A549 (cell line): ENCODE measurements at places on chromosomes 16 and 17. TPM values are rescaled to one million over a fixed set of nuclear protein-coding genes. Genes with fewer than 3 reads are reported as not detected.

DNA sequence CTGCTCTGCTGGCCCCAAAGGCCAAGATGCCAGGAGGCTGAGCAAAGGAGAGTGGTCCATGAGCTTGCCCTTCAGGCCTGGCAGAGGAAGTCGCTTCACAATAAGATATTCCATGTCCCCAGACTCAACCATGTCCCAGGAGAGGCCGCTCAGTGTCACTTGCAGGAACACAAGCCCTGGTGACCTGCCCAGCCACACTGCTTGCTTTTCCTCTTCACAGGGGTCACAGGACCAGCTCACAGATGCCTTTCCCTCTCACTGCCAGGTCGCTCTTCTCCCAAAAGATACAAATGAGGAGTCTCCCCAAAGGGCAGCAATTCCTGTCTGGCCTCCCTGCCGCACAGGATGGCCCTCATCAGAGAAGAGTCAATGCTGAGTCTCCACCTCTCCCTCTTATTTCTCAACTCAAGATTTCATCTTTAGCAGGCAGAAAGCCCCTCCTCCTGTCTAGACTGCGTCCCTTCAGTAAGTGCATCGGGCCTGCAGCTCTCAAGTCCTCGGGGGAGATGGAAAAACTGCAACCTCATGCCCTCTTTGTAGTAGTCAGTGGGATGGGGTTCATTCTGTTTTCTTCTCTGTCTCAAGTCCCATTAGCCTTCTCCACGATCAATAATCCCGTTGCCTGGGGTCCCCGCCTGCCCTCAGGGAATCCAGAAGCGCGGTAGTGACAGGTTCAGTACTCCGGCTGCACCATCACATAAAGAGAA is 5.0 kb downstream of the JUP start:
- DNase-seq = peak; percentile 63

GRCh38 chr16:13935408-13935807 is 15.5 kb downstream of the ERCC4 start:
- DNase-seq = no peak

DNA sequence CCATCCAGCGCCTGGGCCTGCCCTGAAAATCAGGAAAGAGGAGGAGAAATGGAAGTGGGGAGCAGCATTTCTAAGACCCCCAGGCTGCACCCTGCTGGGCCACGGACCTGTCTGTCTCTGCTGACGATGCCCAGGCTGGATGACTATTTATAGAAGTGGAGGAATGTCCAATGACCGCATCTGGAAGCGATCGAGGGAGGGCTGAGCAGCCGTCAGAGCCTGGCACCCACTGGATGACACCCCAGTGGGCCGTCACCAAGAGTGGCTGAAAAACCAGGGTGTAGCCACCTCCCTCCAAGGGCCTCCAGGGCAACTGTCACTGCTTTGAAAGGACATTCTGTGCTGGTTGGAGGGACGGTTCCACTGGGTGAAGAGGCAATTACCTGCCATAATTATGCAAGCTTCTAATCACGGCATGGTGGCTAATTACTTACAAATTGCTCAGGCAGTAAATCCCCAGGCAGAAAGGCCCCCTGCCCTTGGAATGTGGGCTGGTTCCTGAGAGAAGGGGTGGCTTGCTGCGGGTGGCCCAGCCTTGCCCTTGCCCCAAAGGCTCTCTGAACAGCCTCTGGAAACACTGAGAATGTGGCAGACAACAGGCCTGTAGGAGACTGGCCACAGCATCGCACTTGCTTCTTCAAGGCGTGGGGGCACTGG is 332.1 kb downstream of the C16orf95 start:
- no peak for DNase-seq

DNA sequence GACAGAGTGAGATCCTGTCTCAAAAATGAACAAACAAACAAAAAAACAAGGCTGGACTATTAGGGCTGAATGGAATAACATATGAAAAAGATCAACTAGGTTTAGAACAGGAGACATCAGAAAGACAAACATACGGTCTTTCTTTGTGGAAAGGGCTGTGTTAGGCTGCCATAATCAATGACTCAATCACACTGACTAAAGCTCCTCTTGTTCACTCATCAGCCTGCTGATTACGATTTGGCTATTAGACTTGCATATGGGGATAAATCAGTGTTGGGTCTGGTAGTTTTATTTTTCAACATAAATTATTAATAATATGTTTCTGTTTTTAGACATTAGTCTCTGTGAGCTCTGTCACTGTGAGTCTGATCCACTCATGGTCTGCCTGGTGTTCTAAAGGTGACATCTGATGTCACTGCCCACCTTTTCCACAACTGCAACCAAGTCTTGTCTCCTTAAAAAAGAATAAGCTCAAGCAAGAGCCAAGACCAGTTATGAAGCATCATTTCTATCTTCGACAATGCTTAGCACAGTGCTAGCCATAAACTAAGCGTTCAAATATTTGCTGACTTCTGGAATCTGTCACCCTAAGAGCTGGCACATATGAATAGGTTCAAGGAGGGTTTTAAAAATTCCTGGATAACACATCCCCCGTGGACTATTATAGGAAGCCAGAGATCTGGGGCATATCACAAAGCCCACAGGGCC is 10.2 kb downstream of the CFAP20 start:
- no peak for DNase-seq

GRCh38 chr16:23119570-23119969 is 29.7 kb downstream of the USP31 start:
- DNase-seq = no peak

DNA sequence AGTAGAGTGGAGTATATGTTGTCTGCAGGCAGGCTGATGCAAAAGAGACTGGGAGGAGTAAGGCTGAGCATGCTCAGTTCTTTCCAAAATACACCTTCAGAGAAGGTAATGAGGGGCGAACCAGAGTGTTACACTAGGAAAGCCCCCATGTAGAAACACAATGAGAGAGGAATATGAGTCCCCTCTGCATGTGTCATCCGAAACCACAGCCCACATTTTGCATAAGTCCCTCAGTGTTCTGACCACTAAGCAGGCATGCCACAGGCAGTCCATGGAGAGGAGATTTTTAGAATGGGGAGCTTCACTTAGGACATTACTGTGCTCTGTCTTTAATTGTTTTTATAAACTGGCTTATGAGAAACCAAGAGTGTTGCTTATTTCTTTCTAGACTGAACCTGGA is 32.0 kb downstream of the SLC6A2 start:
- DNase-seq = no peak

DNA sequence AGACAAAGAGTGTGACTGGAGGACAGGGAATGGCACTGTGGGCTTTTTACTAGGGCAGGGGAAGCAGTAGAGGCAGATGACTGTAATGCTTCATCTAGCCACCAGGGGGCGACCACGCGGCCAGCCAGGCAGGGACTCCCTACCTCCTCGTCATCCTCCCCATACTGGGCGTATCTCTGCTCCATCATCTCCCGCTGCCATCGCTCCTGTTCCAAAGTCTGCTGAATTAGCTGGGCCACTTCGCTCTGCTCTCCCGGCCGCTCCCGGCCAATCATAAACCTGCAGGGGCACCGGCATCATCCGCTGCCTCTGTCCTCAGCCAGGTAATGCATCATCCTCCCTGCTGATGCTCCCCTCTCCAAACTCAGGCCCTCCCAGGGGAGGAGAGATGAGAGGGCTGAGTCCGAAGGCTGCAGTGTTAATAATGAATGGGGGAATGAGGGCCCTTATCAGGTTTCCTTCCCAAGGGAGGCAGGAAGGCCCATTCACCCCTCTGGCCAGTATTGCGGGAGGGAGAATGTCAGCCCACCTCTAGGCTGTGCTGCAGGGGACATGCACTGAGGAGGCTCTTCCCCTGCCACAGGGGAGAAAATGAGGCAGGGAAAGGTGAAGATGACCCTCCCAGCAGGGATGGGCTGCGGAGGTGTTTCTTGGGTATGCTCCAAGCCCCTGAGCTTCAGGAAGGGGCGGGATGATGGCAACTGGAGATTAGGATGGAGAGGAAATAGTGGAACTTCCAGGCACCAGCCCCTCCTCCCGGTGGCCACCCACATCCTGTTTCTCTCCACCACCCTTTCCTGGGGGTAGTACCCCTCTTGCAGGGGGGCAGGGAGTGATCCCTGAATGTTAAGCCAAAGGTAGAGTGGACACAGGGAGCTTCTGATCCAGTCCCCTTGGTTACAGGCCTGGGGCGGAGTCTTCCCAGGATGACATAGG is 10.3 kb upstream of the SAMD14 start:
- DNase-seq = peak; percentile 91

- peak; percentile 73 for DNase-seq
Measured at GRCh38 chr17:28717578-28718332, at the start of gene RAB34. TSS of gene RAB34 (minus strand) at chr17:28717868. CDS start at chr17:28717266, 602 bp downstream.

- no peak for DNase-seq
Measured at GRCh38 chr17:36930583-36930900, 6.7 kb upstream of the LHX1 start.

GRCh38 chr17:32136856-32137255 is 5.4 kb upstream of the RHOT1 start:
- no peak for DNase-seq

- DNase-seq = no peak
Measured at GRCh38 chr17:81921996-81922565, 4.1 kb upstream of the SIRT7 start.

DNA sequence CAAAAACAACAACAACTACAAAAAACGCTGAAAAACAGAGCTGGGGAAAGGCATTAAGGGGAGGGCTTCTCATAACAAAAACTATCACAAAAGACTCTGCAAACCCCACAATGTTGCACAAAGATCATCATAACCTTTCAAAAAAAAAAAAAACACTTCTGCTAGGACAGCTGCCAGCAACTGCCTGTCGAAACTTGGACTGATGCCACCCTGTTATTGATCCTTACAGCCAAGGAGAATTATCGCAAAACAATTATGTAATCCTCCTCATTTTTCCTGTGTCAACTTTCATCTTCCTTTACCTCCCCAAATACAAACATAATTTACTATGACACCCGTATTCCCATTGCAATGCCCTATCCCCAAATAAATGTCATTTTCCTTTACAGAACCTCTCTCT is 9.3 kb downstream of the CCDC40 start:
- no peak for DNase-seq

DNA sequence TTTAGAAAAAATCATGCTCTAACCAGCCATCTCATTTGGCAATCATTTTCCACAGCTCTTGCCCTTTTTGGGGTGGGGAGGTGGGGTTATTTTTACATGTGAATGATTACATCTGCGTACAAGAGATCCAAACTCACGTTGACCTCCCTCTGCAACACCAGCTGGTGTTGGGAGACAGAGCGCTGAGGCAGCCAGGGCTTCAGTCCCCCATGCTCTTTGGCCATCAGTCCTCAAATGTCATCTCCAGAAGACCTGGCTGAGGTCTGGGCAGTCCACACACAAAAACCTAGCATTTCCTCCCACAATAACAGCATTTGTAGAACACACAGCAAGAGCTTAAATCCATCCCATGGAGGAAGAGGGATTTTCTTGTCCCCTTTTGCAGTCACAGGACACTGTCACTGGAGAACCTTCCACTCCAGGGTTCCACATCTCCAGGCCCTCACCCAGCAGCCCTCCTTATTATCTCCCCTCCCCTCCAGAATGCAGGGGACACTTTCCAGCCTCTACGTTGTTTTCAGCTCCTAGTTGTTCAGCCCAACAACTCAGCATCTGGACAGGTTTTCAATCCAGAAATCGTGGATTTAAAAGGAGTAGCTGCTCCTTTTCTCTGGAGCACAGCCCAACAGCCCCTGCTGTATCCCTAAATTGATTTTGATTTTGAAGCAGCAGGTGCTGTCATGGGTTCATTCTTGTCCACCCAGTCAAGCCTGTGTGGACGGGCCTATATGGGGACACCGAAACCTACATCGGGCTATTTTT is 21.1 kb downstream of the MEOX1 start:
- no peak for DNase-seq

- DNase-seq = peak; percentile 38
Measured at GRCh38 chr17:41653892-41654677, 29.7 kb upstream of the KRT17 start.

- DNase-seq = no peak
Measured at GRCh38 chr17:11515901-11516300, 82.4 kb upstream of the DNAH9 start.

GRCh38 chr17:30579610-30580315 is 102.6 kb downstream of the GOSR1 start:
- no peak for DNase-seq

GRCh38 chr17:35866341-35866950 is 2.2 kb downstream of the HEATR9 start:
- no peak for DNase-seq

DNA sequence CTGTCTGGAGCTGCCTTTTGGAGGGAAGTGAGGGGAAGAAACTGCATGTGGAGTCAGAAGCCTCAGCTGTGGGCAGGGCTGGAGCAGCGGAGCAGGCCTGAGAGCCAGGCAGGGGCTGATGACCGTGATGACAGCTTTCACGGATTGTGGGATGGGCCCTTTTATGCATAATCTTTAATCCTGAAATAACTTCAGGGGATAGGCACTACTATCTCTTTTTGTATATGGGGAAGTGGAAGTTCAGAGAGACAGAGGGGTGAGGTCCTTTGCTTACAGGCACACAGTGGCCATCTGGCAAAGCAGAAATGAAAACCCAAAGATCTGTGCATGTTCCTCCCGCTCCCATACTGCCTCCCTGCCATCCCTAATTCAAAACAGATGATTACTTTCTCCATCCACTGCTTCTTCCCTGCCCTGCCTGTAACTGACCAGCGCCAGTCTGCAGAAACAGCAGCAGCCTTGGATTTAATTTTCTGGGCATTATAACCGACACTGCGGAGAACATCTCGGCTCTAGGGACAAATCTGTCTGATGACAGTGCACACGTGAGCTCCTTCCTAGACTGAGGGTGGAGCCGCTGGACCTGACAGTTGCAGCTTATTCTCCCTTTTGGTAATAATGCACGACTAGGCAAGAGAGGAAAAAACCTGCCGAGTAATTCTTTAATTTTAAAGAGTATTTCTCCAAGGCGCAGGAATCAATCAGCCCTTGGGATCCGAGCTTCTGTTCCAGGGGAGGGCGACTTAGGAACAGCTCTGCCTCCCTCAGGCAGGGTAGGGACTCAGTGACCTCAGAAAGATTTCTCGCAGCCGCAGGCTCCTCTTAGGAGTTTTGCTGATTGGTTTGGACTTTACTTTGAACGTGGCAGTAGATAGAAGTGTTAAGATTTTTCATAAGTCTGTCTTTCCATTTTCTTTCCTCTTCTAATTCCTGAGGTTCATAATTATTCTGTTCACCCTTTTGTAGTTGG is 95.4 kb downstream of the UTP18 start:
- no peak for DNase-seq

- DNase-seq = no peak
Measured at GRCh38 chr17:79683365-79683764, 47.4 kb upstream of the ENPP7 start.

GRCh38 chr17:10096596-10096995 is 101.8 kb downstream of the GAS7 start:
- DNase-seq = no peak

- DNase-seq = no peak
Measured at GRCh38 chr16:50195756-50196155, 42.6 kb downstream of the TENT4B start.

Gene CLEC16A
- polyA plus RNA-seq = 8.3 to 8.5 TPM (median 8.4 TPM) in 3 replicates

Gene NUBP2
- polyA plus RNA-seq = 58.9 to 65.3 TPM (median 60.7 TPM) in 3 replicates

Gene KRTAP4-5
- not detected in 3 replicates for polyA plus RNA-seq

Gene CCL14
- not detected in 3 replicates for polyA plus RNA-seq

Gene PDE6G
- polyA plus RNA-seq = 0.90 to 2.0 TPM (median 1.2 TPM) in 3 replicates

Gene TP53TG3C
- 0.20 to 0.45 TPM (median 0.43 TPM) in 3 replicates for polyA plus RNA-seq

Gene CHD3
- polyA plus RNA-seq = 88.0 to 113 TPM (median 111 TPM) in 3 replicates

Gene PHOSPHO1
- polyA plus RNA-seq = 0.98 to 1.6 TPM (median 1.1 TPM) in 3 replicates

Gene TMEM235
- not detected in 3 replicates for polyA plus RNA-seq

Gene AATK
- 0.37 to 0.51 TPM (median 0.39 TPM) in 3 replicates for polyA plus RNA-seq

Gene GAS7
- polyA plus RNA-seq = 1.2 to 1.4 TPM (median 1.3 TPM) in 3 replicates

Gene TMEM106A
- 1.1 to 1.7 TPM (median 1.2 TPM) in 3 replicates for polyA plus RNA-seq

Gene SPPL2C
- polyA plus RNA-seq = not detected in 3 replicates

Gene TBC1D3K
- polyA plus RNA-seq = not detected in 3 replicates

Gene ZDHHC1
- 5.0 to 7.2 TPM (median 5.9 TPM) in 3 replicates for polyA plus RNA-seq
